ENCODE measurements at places on chromosomes 4 and X. TPM values are rescaled to one million over a fixed set of nuclear protein-coding genes. Genes with fewer than 3 reads are reported as not detected.

DNA sequence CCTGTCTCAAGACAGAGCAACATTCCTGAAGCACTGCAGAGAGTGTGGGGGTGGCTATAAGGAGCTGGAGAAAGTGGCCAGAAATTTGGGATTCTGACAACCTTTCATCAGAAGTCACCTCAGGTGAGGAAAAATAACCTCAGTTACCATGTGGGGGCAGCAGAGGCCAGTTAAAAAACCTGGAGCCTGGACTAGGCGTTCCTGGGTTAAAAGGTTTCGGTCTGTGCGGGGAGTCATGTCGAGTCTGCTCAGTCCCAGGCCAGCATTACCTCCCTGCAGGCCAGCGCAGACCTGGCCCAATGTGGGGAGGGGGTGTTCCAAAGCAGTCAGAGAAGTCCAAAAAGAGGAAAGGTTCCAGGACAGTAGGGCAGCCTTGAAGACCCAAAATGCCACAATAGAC, 10.9 kb upstream of the NALF2 start:
- DNase-seq = no peak

GRCh38 chr4:20532116-20532790, 168.0 kb upstream of the PACRGL start:
- no peak for DNase-seq

The MAGEB1 gene
- not detected for total RNA-seq

The ZFYVE28 gene
- 0.68 TPM for total RNA-seq

GRCh38 chrX:41474726-41475100, 27.6 kb downstream of the NYX start:
- DNase-seq = no peak

- DNase-seq = no peak
These were observed 663 bp downstream of the CXorf38 start for GRCh38 chrX:40646489-40647306.

GRCh38 chr4:30094887-30095286, 625.3 kb upstream of the PCDH7 start:
- DNase-seq = peak; percentile 3
